Femur (tissue), 1 donor: ENCODE measurements at places on chromosomes 4 and X.

DNA sequence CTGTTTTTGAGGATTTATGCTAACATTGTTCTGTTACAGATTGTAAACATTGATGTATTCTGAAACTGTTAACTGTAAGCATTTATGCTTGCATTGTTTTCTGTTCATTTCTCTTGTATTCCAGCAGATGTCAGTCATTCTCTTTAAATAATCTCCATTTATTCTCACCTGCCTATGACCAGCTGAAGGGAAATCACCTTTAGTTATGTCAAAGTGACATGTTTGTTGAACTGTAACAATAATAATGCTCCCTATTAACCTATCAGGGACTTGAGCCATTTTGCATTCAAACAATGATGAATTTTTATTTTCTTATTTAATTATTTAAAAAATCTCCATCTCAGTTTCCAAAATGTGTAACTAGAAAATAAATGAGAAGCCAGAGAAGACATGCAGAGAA is 58.0 kb downstream of the SPCS3 start:
- no peak for DNase-seq

DNA sequence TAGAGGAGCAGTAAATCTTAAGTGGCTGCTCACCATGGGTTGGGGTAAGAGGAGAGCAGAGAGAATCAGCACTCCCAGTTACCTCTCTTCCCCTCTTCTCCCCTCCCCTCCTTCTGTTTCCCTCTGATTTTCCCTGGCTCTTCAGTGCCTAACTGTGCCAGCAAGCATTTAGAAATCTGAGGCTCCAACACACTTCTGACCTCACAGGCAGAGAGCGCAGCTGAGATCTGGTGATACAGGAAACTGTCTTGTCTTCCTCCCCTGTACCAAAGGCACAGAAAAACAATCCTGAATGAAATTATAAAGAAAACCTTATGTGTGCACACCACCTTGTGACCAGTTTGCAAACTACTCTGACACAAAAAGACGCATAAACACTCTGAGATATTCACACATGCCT is 82.4 kb upstream of the SMIM10 start:
- DNase-seq: no peak

- no peak for DNase-seq
Measured at GRCh38 chrX:10030570-10030969, 63.4 kb downstream of the CLDN34 start.

- DNase-seq: no peak
Measured at GRCh38 chr4:62531731-62532130, 1331.6 kb downstream of the ADGRL3 start.

- no peak for DNase-seq
Measured at GRCh38 chr4:110634350-110635162, 11.7 kb upstream of the PITX2 start.

GRCh38 chr4:54539500-54540029 is 118.2 kb upstream of the KIT start:
- peak; percentile 52 for DNase-seq

DNA sequence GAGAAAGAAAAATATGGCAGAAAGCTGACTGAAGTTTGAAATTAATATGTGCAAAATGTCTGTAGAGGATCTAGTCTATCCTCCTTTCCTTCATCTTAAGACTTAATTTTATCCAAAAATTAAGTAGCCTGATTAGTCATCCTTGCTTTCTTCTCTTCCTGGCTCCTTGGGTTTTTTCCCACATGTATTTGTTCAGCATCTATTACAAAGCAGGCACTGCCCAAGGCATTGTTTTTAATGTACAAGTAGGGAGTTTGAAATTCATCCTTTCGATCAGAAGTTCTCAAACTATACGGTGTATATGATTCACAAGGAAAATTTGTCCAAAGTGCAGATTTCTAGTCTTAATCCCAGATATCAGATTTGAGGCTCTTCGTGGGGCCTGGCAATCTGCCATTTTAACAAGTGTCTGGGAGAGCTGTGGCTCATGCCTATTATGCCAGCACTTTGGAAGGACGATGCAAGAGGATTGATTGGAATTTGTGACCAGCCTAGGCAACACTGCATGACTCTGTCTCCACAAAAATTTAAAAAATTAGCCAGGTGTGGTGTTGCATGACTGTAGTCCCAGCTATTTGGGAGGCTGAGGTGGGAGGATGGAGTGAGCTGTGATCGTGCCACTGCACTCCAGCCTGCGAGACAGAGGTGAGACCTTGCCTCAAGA is 19.4 kb upstream of the YTHDC1 start:
- no peak for DNase-seq

- no peak for DNase-seq
Measured at GRCh38 chr4:129498626-129499025, 402.7 kb downstream of the C4orf33 start.
